ENCODE measurements at places on chromosomes 2 and 18. TPM values are rescaled to one million over a fixed set of nuclear protein-coding genes. Genes with fewer than 3 reads are reported as not detected.

Gene SRD5A2
- not detected for total RNA-seq

Gene ETAA1
- 11.5 TPM for total RNA-seq

Gene CDH2
- 2.2 TPM for total RNA-seq

Gene TCF4
- 536 TPM for total RNA-seq

Gene FZD7
- under 0.01 TPM for total RNA-seq

Gene ABCG5
- not detected for total RNA-seq

Gene CCDC195
- total RNA-seq: not detected

Gene GTF3C2
- 20.4 TPM for total RNA-seq

Gene CLEC4F
- under 0.01 TPM for total RNA-seq

Gene TPO
- not detected for total RNA-seq

Gene SERPINB11
- not detected for total RNA-seq

Gene DSG1
- total RNA-seq: not detected

Gene ACTR2
- total RNA-seq: 86.5 TPM

Gene REG3A
- not detected for total RNA-seq

Gene ERMN
- not detected for total RNA-seq

Gene RBBP8
- 11.3 TPM for total RNA-seq

Gene DYSF
- 96.5 TPM for total RNA-seq

Gene LYPD6B
- total RNA-seq: not detected

Gene CCDC85A
- total RNA-seq: 1.4 TPM

Gene WDPCP
- total RNA-seq: 4.6 TPM

Gene INO80C
- total RNA-seq: 6.5 TPM

Gene TUBB8B
- not detected for total RNA-seq

Gene CYBRD1
- total RNA-seq: 14.6 TPM

Gene VWA3B
- total RNA-seq: not detected

Gene MOGAT1
- not detected for total RNA-seq

Gene RRM2
- total RNA-seq: 5.6 TPM

Gene CHN1
- 8.1 TPM for total RNA-seq

Gene DSEL
- 7.3 TPM for total RNA-seq

Gene CTAGE1
- total RNA-seq: not detected

Gene TCF23
- total RNA-seq: not detected
